Right cardiac atrium (tissue), 5 donors: ENCODE measurements at places on chromosomes 5 and 9.

DNA sequence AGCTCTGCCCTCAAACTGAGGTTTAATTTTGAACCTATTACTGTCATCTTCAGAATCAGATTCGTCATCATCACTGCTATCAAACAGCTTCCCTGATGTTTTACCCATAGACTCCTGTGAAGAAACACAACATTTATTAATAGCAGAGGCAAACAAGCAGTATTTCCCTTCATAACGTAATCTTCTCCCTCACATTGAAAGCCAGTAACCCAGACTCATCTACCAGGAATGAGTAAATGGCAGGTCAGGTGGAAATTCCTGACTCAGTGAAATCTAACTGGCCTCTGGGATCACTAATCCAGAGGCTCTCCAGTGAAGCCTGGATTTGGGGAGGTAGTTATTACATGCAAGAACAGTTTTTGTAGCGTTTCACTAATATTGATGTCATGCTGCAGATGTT is 14.6 kb downstream of the NOL8 start:
- DNase-seq: no peak

- DNase-seq: peak; percentile 65
Observed at GRCh38 chr9:129340427-129341170, 162.5 kb upstream of the IER5L start.

DNA sequence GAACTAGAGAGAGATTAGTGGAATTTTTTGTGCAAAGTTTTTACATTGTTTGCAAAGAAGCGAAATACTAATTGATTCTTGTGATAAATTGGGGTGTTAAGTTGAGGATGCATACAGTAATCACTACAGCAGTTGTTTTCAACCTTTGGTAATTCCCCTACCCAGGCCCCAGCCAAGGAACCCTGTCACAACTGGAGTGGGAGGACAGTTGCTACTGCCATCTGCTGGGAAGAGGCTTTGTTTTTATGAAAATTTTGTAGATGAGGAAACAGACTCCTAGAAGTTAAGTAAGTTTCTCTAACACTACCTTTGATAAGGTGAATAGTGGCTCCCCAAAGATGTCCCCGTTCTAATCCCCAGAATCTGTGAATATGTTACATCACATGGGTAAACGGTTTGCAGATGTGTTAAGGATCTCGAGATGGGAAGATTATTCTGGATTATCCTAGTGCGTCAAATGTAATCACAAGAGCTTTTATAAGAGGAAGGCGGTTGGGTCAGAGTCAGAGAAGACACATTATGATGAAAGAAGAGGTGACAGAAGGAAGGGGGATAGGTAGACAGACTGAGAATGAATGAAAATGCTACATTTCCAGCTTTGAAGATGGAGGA is 34.0 kb upstream of the PPP1R2B start:
- peak; percentile 15 for DNase-seq

DNA sequence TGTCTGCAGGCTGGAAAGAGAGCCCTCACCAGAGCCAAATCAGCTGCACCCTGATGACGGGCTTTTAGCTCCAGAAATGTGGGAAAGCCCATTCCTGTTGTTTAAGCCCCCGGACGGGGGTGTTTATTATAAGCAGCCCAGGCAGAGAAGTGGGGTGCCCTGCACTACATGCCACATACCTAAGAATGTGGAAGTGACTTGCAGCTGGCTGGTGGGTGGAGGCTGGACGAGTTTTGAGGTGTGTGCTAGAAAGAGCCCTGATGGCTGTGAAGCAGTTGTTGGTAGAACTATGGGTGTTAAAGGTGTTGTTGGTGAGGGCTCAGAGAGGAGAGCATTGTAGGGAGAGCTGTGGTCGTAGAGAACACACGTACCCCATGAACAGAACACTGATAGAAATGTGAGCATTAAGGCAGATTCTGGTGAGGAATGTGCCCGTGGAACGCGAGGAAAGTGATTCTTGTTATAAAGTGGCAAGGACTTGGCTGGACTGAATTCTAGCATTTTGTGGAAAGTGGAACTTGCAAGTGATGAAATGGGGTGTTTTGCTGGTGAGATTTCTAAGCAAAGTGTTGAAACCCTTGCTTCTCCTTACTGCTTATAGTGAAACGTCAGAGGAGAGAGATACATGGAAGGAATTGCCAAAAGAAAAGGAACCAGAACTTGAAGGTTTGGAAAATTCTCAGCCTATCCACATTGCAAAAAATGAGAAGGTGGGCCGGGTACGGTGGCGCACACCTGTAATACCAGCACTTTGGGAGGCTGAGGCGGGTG is 38.9 kb downstream of the AHRR start:
- DNase-seq: no peak

- DNase-seq: no peak
Observed at GRCh38 chr5:103208460-103208859, 50.1 kb upstream of the MACIR start.
